HL-60 (cell line): ENCODE measurements at places on chromosomes 6 and 20.

DNA sequence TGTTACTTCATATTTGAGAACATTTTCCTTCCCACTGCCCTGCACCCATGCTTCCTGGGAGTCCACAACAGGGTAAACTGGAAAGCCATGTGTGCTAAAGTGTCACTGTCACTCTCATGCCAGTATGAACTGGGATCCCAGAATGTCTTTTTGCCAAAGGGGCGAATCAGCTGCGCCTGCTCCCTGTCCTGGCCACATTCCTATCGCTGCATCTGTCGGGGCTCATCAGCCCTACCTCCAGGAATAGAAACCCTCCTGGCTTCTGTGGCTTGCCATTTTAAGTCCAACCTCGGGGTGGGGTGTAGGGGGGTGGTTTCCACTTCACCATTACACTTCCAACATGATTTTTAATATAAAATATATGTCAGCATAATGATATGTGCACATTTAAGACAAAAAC is 933 bp downstream of the KLHL31 start:
- no peak for DNase-seq

GRCh38 chr6:36269834-36270705 is at the start of gene PNPLA1:
PNPLA1 (plus strand) TSS chr6:36270060; CDS start chr6:36270460, 400 bp downstream.
- DNase-seq = peak; percentile 19

GRCh38 chr6:5257400-5257799 is 3.4 kb downstream of the LYRM4 start:
- no peak for DNase-seq

DNA sequence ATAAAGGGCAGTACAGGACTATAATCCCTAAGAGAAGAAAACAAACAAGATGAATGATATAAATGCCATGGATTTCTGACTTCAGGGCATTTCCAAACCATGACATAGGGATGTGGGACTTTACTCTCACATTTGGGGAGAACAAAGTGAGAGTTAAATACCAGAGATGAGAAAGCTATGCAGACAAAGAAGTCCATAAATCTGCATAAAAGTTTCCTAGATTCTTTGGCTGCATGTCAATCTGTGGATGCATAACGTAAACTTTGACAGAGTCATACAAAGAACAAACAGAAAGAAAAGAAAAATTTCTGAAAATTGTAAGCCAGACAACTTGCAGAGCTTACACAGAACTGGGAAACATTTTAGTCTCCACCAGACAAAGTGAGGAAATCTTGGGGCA is 11.7 kb downstream of the EPM2A start:
- no peak for DNase-seq

- DNase-seq = no peak
Measured at GRCh38 chr6:164291224-164291623, 876.7 kb downstream of the QKI start.

DNA sequence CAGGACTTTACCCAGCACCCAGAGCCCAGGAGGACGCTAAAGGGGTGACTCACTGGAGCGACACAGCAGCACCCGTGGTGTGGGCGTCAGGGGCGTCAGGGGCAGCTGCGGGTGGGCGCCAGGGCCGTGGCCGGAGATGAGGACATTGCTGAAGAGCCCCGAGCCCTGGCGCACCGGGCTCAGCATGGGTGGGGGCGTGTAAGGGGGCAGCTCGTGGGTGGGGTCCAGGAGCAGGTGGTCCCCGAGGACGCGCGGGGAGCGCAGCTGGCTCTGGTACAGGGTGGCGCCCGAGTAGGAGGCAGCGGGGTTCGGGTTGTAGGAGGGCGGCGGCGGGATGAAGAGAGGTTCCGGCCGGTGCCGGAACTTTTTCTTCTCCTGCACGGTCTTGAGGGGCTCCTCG is 41.6 kb upstream of the MRPS10 start:
- no peak for DNase-seq

- no peak for DNase-seq
Measured at GRCh38 chr6:7282097-7282906, 30.7 kb downstream of the SSR1 start.

DNA sequence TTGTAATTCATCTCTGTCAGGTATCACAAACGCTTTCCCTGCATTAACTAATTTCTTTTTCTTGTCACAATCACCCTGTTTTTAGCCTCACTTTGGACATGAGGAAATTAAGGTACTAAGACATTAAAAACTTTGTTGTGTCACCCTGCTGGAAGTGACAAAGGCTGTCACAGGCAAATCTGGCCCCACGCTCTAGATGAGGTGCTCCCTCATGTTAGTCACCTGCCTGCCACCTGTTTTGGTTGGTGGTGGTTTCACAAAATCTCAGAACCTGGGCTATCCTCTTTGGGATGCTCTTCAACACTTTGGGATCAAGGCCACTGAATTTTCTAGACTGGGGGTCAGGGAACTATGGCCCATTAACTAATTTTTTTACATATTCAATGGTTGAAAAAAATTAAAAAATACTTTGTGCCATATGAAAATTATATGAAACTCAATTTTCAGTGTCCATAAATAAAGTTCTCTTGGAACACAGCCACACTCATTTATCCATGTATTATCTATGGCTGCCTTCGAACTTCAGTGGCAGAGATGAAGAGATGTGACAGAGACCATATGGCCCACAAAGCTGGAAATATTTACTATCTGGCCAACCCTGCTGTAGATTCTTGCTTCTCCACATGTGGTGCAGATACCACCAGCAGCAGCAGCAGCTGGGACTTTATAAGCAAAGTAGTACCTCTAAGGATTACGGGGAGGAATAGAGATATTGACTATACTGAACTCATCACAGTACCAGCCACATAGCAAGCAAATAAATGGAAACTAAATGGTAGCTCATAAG is 16.1 kb upstream of the TNFAIP3 start:
- DNase-seq = no peak

DNA sequence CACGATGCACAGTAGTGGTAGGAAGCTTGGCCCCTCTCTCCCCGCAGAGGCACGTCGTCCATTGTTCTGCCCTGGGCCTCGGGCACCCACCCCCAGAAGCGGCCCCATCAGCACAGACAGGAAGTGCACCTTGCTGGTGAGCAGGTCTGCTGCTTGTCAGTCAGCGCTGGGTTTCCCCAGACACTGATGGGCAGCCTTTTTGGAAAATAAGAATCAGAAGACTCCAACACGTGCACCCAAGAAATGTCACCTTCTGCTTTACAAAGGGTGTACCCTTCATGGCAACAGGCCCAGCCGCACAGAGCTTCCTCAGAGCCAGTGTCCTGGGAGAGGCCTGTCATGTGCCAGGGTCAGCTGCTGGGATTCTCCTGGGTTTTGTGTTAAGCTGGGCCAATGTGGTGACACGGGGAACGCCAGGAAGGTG is 34.7 kb upstream of the IRF4 start:
- no peak for DNase-seq

- no peak for DNase-seq
Measured at GRCh38 chr6:106847116-106847515, 127.4 kb downstream of the CD24 start.

DNA sequence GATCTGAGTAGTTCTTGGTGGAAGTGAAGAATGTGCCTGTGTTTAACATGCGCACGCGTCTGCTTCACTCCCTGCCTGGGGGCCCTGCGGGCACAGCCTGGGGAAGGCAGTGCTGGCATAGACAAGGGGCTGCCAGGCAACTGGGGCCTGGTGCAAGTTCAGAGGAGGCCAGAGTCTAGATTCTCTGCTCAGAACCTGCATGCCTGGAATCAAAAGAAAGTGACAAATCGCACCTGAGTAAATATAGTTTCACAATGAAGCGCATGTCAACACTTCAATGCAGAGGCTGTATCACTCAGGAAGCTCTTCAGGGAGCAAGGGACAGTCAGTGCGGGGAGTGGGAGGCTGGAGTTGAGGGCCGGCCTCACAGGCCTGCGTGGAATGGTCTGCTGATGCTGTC is 24.2 kb upstream of the PPP1R14C start:
- no peak for DNase-seq

DNA sequence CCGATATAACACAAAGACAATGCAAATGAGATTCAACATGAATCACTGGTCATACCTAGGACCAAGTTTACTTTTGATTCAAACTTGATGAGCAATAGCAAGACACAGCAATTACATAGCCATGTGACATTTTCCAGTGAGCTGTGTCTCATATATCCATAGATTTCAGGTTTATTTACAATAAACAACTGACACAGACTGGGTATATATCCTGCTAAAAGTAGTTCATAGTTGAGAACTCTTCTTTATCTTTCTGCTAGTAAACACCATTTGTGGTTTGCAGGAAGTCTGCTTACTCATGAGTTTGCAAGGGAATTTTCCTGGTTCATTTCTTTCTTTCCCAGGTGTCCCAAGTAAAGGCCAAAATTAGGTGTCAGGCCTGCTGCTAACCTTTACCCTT is 343.4 kb downstream of the KIF16B start:
- DNase-seq = no peak

DNA sequence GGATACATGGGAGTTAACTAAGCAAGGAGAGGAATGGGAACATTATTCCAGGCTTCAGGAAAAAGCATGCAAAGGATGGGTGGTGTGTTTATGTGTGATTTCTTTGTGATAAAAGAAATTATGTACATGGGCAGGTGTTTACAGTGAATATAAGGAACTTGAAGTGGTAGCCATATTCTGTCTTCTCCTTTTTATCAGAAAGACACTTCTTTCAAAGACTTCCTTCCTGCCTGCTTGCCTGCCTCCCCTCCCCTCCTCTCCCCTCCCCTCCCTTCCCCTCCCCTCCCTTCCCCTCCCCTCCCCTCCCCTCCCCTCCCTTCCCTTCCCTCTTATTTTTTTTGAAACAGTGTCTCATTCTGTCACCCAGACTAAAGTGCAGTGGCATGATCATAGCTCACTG is 14.4 kb downstream of the CYB5R4 start:
- no peak for DNase-seq

GRCh38 chr20:9136114-9136513 is 67.2 kb downstream of the PLCB4 start:
- DNase-seq = no peak

DNA sequence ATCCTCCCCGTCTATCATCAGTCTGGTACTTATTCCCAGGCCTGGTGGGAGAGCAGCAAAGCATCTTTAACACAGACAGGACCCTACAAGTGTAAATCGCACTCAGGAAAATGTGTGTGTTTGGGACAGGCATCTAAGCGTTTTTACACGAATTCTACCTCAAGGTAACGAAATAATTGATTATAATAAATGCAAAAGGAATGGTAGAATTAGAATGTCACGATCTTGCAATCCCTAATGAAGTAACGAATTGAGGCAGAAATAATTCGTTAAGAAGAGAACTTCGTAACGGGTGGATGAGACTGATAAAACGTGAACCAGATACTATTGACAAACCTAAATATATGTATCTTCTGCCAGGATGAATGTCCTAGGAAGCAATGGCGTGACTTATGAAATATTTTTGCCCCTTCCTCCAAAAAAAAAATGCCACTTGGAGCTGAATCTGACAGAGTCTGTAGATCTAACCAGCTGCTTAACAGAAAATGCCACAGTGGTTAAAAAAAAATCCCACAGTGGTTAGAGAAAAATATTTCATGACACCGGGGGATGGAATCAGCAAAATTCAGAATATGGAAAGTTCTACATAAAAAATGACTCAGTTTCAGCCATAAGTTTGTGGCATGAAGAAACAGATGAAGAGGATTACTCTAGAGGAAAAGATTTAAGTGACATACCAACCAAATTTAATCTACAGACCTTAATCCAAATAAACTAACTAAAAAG is 68.7 kb downstream of the F13A1 start:
- DNase-seq = no peak

DNA sequence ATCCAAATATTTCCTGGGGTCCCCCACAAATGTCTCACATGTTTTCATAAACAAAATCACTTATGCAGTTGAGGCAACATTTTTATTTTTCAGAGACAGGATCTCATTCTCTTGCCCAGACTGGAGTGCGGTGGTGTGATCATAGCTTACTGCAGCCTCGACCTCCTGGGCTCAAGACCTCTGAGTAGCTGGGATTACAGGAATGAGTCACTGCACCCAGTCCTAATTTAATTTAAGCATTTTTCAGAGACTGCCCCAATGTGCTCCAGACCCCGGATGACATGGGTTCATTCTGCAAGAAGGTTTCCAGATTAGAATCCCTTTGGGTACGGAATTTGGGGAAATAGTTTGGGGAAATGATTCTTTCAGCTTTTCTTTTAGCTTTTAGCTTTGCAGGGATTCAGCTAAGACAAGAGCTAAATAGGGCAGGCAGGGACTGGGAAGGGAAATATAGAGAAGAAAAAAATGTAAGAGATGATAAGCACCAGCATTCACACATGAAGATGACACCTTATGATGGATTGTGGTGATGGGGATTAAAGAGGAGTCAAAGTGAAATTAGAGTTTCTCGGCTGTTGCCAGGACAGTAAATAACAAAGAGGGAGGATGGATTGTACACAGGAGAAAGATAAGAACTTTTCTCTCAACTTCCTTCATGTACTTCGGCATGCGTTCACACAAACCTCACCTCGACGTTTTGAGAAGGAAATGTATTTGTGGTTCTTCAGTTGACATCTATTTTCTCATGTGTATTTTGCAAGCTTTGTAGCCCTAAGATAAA is 169.4 kb upstream of the TAB2 start:
- no peak for DNase-seq

DNA sequence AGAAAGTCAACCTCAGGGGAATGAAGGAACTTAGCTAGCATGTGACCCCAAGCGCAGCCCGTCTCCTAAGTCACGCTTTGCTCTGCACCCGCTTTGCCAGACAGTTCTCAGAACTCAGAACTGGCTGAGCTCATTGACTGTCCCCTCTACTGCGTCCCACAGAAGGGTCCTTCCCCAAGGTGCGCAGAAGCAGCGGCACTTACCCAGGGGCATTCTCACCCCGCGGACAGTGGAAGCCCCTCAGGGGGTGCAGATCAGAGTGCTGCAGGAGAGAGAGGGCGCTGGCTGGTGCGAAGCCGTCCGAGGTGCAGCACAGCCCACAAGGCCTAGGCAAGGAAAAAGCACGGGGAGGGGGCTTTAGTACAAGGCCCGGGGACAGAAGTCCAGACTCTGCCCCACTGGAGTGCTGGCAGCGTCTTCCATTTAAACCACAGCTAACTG is 807 bp downstream of the SNHG17 start:
- peak; percentile 58 for DNase-seq

DNA sequence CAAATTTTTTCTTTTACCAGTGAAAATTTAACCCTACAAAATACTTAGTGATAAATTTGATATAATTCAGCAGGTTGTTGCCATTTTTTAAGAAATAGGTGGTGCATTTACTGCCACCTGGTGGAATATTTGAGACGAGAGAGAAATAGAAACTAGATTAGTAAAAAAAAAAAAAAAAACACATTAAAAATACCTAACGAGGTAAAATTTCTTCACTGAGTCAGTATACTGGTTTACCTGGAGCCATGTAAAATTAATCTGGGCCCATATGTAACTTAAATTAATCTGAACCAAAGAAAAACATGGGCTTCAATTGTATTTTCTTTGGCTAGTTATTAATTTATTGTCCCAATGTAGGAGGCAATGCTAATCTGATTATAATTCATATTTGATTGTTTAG is 520.8 kb downstream of the EPM2A start:
- DNase-seq = peak; percentile 4

DNA sequence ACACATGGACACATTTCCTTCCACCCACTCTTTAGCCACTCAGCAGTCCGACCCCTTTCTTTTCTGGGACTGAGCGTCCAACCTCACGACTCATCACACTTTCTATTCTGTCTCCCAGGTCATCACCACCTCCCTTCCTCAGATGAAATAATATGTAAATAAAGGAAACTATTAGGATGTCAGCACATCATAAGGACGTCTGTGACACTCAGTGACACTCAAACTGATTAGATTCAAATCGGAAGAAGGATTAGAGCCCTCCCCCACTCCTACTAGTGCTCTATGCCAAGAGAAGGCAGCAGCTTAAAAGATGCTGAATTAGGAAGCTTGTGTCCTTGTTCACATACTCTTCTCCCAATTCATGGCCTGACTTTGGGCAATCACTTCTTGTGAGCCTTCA is 113.6 kb downstream of the TNFRSF21 start:
- DNase-seq = no peak
